ENCODE measurements at places on chromosomes 2 and 18.

- no peak for DNase-seq
These were observed 1002.5 kb upstream of the FAM98A start for GRCh38 chr2:34601561-34601960.

GRCh38 chr18:67926929-67927864 is 410.7 kb upstream of the DSEL start:
- DNase-seq, result no peak

DNA sequence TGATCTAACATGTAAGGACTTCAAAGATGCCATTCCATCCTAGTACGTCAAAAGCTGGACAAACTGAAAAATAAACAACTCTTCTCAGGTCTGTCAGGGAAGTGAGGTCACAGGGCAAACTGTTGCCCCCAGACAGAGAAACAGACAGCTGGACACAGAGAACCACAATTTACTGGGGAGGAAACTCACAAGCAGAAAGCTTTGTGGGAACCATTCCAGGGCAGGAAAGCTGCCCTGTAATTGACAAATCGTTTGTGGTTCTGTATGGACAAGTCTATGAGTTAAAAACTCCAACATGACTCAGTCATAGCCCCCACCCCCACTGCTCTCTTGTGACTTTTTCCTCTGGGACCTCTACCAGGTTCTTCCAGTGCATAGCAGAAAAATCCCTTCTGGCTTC is 28.4 kb downstream of the MCEE start:
- DNase-seq, result peak; percentile 84

DNA sequence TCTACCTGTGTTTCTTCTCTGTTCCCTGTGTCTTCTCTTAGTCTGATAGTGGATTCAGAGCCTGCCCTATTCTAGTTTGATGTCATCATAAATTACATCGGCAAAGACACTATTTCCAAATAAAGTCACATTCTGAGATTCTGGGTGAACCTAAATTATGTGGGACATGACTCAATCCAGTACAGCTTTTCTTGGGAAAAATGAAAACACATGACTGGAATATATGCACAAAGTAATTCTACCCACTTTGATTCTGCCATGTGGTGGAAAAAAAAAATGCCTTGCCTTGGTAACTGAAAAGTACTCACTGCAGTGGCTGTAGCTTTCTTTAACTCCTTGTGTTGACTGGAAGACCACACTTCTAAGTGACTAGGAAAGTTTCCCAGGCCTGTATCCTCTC is 73.7 kb downstream of the LRATD1 start:
- peak; percentile 34 for DNase-seq

- DNase-seq, result no peak
These were observed 891.1 kb downstream of the CPS1 start for GRCh38 chr2:211447548-211447947.

DNA sequence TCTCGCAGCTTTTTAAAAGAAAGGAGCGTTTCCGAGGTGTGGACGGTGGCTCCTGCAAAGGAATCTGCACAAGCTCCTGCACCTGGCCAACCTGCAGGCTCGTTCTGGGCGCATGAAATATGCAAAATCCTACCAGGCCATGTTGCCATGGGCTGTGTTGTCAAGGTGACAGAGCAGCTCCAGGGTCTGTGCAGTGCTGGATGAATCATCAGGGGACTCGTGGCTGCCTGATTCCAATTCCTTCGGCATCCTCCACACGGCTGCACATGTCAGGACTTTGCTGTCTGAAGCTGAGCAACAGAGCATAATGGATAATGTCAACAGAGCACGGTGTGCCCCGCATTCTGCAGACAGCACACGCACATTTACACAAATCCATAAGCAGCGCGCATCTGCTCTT is 120.5 kb downstream of the EIPR1 start:
- DNase-seq, result no peak

DNA sequence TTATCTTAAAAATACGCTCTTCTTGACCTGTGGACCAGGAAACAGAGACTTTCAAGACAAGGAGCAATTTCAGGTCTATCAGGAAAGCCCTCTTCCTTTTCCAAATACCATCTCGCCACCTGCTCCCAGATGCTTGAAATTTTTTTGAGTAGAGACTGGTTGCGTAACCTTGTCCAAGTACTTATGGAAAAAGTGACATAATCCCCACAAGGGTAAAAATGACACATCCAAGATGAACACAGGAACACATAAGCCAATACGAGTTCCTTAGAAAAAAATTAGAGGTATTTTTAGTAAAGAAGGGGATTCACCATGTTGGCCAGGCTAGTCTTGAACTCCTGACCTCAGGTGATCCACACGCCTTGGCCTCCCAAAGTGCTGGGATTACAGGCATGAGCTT is 1.8 kb downstream of the SERPINB13 start:
- DNase-seq, result no peak

GRCh38 chr18:74065366-74065765 is 82.3 kb downstream of the FBXO15 start:
- no peak for DNase-seq

- no peak for DNase-seq
These were observed 5.3 kb downstream of the ITM2C start for GRCh38 chr2:230869914-230870543.

DNA sequence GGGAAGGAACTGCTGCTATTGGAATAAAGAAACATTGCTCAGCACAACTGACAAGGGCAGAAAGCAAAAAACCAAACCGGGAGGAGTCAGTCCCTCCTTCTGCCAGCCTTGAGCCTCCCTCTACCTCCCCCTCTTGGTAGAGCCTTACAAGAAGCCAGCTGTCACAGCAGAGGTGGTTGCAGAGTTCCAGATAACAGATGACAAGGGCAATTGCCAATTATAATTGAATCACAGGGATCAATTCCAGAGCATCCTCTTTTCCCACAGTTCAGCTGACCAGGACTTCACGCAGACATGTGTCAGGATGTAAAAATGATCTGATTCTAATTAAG is 548.2 kb upstream of the LRRTM1 start:
- no peak for DNase-seq

GRCh38 chr18:70523792-70524182 is 234.9 kb downstream of the SOCS6 start:
- no peak for DNase-seq

GRCh38 chr2:68031542-68032160 is 31.2 kb downstream of the C1D start:
- DNase-seq, result peak; percentile 52

GRCh38 chr18:79961527-79962291 is 2.7 kb upstream of the HSBP1L1 start:
- no peak for DNase-seq

DNA sequence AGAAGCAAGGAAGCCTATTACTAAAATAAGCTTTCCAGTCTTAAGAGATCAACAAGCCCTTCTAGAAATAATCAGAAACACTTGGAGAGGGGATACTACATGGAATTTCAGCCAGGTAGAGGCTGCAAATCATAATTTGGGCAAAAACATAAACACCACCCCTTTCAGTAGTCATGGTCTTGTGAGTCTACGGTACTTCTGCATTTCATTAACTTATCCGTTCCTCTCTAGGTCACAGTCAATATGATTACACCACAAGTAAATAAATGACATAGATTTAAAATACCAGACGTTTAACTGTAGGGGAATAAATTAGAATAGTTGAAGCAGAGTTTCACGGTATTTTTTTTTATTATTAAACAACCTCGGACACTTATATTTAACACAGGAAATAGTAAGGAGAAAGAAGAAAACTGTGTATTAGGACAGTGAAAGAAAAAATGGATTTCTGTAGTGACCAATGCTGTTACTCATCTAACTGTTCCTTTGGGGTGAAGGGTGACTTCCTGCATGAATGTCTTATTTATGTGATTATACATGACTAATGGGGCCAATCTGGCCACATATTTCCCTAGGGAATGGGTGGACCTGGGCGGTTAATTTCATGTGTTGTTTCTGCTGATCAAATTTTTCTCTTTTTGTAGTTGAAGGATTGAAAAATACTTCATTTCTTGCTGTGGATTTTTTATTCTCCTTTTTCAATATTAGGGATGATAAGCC is 456.6 kb upstream of the UBE2E3 start:
- DNase-seq, result peak; percentile 90

DNA sequence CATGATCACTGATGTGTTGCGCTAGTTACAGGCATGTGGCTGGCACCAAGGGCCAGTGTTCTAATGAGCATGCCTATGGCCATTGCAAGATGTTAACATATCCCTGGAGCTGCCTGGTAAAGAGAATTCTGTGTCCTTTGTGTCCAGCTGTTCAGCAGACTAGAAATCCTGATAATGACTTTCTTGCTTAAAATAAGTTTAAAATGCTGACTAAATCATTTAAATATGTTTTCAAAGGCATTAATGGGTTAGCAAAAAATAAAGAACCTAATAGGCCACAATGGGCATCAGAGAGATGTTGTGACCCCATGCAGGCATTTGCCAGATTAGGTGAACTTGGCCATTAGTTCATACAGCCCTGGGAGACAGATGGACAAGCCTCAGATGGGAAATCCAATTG is 67.5 kb downstream of the GPR39 start:
- DNase-seq, result no peak

GRCh38 chr2:216355711-216356110 is 16.6 kb downstream of the MARCHF4 start:
- DNase-seq, result no peak

GRCh38 chr2:101521487-101521886 is 46.6 kb upstream of the RFX8 start:
- DNase-seq, result no peak

GRCh38 chr2:136243638-136244535 is 125.9 kb upstream of the CXCR4 start:
- DNase-seq, result no peak

- DNase-seq, result no peak
These were observed 46.1 kb downstream of the CDCA7 start for GRCh38 chr2:173400760-173401159.

GRCh38 chr2:73217160-73217559 is 3.1 kb downstream of the SMYD5 start:
- no peak for DNase-seq

- no peak for DNase-seq
These were observed 56.2 kb upstream of the ATP8B1 start for GRCh38 chr18:57859314-57859713.

GRCh38 chr18:76654577-76654976 is 159.5 kb upstream of the ZNF516 start:
- no peak for DNase-seq

DNA sequence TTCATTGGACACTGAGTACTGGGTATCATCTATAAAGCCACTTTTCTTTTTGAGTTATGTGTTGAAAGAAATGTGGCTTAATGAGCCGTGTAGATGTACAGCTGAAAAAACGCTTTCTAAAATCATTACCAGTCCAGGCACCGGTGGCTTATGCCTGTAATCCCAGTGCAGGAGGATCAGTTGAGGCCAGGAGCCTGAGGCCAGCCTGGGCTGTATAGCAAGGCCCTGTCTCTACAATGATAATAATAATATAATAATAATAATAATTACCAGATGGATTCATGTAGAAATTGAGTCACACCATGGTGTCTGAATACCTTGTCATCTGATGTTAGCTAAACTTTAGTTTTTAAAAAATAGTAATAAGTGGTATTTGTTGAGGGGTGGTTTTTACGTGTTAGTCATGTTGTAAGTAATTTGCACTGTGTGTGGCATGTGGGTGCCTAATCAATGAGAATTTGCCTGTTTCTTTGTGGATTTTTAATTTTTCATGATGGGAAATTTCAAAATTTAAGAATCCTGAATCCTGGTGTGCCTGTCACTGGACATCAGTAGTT is 30.1 kb downstream of the NCK2 start:
- DNase-seq, result no peak

DNA sequence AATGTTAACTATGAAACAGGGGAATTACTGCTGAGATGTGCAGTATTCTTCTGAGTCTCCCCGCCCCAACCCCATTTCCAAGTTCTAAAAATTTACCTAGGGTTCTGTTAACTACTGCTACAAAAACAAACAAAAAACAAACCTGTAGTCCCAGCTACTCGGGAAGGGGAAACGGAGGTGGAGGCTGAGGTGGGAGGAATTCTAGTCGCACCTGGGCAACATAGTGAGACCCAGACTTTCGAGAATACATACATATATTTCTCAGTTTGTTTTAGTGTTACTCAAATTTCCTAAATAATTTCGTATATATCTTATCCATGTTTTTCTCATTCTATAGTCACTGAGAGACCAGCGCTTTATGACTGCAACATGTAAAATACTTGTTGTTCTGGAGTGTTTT is 989 bp downstream of the STAM2 start:
- DNase-seq, result no peak

GRCh38 chr18:3233433-3234168 is 13.8 kb upstream of the MYOM1 start:
- DNase-seq, result no peak

GRCh38 chr18:3596637-3597384 is 146.8 kb downstream of the TGIF1 start:
- DNase-seq, result no peak

- peak; percentile 61 for DNase-seq
These were observed 1.1 kb upstream of the SPAST start for GRCh38 chr2:32061973-32062861.

GRCh38 chr2:178295115-178295514 is 100.8 kb downstream of the OSBPL6 start:
- no peak for DNase-seq

DNA sequence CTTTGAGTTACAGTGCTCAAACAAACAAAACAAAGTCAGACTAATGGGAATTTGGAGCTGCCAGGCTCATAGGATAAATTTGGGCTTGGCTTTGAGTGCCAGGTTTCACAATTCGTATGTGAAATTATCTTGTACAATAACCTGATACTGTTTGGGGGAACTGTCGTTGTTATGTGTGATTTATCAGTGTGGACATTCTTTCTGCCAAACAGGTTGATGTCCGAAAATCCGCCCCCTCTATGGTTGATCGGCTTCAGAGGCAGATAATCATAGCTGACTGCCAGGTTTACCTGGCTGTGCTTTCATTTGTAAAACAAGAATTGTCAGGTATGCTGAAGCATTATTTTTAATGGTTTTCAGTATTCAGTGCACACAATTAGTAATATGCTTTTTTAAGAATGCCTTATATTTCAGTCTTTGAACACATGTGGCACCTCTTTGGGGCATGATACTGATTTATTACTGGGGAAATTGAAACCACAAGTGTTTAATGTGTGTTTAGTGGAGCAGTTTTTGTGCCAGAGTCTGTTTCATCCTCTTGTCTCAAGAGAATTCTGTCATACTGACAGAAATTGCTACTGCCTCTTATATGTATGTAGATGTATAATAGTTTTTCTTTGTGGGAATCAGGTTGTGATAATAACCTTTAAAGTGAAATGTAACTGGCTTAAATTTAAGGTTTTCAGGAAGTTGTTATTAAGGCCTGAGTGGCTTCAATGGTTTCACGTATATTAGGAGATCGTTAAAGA is 54.6 kb downstream of the TTC39C start:
- DNase-seq, result no peak

GRCh38 chr2:158009399-158009798 is 92.3 kb upstream of the UPP2 start:
- DNase-seq, result peak; percentile 55

- peak; percentile 50 for DNase-seq
These were observed 45.1 kb downstream of the DHX57 start for GRCh38 chr2:38830526-38831159.

DNA sequence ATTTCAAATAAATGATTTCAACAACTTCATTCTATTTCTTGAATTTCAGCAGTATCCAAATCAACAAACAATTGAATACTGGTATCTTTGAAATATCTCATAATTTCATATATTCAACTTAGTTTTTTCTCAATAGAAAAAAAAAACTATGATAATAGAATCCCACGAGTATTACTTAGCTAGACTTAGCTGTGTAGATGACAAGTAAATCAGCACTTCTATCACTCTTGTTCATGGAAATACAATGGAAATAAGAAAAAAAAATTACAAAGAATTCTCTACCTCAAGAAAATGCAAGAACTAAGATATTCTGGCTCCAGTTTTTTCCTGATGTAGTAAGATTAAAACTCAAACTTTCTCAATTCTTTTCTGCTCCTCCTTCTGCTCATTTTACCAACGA is 256.2 kb upstream of the KYNU start:
- DNase-seq, result no peak
